ENCODE measurements at places on chromosomes 12 and 14. TPM values are rescaled to one million over a fixed set of nuclear protein-coding genes. Genes with fewer than 3 reads are reported as not detected.

AQP2 gene
- total RNA-seq = not detected

DNA sequence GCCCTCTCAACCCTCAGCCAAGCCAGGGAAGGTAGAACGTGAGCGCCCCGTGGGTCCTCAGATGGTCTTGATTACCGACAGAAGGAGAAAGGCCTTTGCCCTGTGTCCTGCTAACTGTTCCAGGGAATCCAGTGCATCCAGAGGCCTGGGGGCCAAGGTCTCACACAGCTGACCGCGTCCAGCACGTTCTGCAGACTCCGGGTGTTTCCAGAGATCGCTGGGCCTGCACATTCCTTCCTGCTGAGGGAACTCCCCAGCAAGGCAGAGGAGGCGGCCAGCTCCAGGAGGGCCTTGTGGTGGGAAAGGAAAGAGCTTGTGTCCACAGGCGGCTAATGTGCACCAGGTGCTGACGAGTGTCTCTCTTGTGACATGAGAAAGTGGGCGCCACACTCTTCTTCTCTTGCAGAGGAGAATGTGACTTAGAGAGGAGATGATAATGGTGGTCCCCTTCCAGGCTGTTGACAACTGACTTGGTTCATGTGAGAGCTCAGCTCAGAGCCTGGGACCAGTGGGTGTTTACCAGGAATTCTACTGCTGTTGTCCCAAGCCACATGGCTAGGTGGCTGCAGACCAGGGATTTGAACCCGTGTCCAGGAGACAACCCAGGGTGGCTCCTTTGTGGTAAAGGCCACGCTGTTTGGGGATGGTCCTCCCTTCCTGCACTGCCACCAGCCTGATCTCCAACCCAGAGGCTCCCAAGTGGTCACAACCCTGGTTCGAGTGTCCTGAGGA, 46.8 kb upstream of the DLK1 start:
- peak; percentile 63 for DNase-seq

DNA sequence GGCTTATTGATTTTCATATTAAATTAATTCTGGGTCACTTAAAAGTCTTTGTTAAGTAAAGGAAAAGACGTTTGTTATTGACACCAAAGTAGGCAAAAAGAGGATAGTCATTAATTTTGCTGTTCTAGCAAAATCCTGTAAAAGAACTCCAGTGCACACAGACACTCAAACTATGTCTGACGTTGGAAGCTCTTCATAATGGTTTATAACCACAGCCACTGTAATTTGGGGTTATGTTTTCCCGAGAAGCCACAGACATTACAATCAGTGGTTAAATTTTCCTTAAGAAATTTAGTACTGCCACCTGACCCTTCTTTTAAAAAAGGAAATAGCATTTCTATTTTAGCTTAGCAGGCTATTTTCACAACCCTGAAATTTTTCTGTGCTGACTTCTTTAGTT, 267.5 kb downstream of the CCDC91 start:
- peak; percentile 40 for DNase-seq

- no peak for DNase-seq
Measured at GRCh38 chr12:113044516-113044915, 12.0 kb upstream of the DTX1 start.

MANSC4 gene
- not detected for total RNA-seq

KLRK1 gene
- total RNA-seq = not detected

PLEKHD1 gene
- 0.23 TPM for total RNA-seq

Measured in H4 (cell line).